ENCODE measurements at places on chromosomes 16 and 17. TPM values are rescaled to one million over a fixed set of nuclear protein-coding genes. Genes with fewer than 3 reads are reported as not detected.

The RNF227 gene
- 6.2 TPM for total RNA-seq

The HP gene
- not detected for total RNA-seq

The NEUROD2 gene
- total RNA-seq, result not detected

The TBC1D3G gene
- not detected for total RNA-seq

The PIK3R6 gene
- not detected for total RNA-seq

The KRTAP2-3 gene
- 0.72 TPM for total RNA-seq

The ENPP7 gene
- not detected for total RNA-seq

The EME1 gene
- total RNA-seq, result 0.66 TPM

The CCL18 gene
- not detected for total RNA-seq

The C16orf90 gene
- not detected for total RNA-seq

The CENPN gene
- total RNA-seq, result 75.3 TPM

The C17orf113 gene
- under 0.01 TPM for total RNA-seq

The ABCC11 gene
- total RNA-seq, result under 0.01 TPM

The CDH3 gene
- total RNA-seq, result 0.29 TPM

The NPIPA3 gene
- 0.29 TPM for total RNA-seq

The C17orf67 gene
- total RNA-seq, result 1.1 TPM

The ZP2 gene
- total RNA-seq, result not detected

The DOC2B gene
- total RNA-seq, result not detected

The MT3 gene
- not detected for total RNA-seq

The CCDC78 gene
- 1.1 TPM for total RNA-seq

The CD7 gene
- not detected for total RNA-seq

The SPATA32 gene
- not detected for total RNA-seq

The TBC1D3B gene
- 0.29 TPM for total RNA-seq

The FOXF1 gene
- 60.4 TPM for total RNA-seq

The MRPL10 gene
- total RNA-seq, result 56.2 TPM

The CDH8 gene
- not detected for total RNA-seq

The XYLT1 gene
- total RNA-seq, result 64.1 TPM

The ABHD15 gene
- 6.7 TPM for total RNA-seq

The ADGRG1 gene
- total RNA-seq, result 1.4 TPM

The KRT32 gene
- not detected for total RNA-seq

The MMD gene
- total RNA-seq, result 32.9 TPM

The ESRP2 gene
- 0.14 TPM for total RNA-seq

The ARL6IP1 gene
- total RNA-seq, result 290 TPM

The IL17C gene
- not detected for total RNA-seq

The PDILT gene
- total RNA-seq, result not detected

The CCL13 gene
- total RNA-seq, result not detected

The HYDIN gene
- 0.22 TPM for total RNA-seq

The SULT1A2 gene
- 0.44 TPM for total RNA-seq

The TMC6 gene
- 14.2 TPM for total RNA-seq

The PSMC3IP gene
- total RNA-seq, result 1.3 TPM

The OTOP3 gene
- total RNA-seq, result not detected

The CALCOCO2 gene
- 108 TPM for total RNA-seq

The HBA2 gene
- total RNA-seq, result not detected

The FNDC8 gene
- not detected for total RNA-seq

The TEX19 gene
- total RNA-seq, result not detected

The ZNF205 gene
- 17.9 TPM for total RNA-seq

The C17orf50 gene
- not detected for total RNA-seq

The GP1BA gene
- total RNA-seq, result under 0.01 TPM

The TMEM100 gene
- 3.4 TPM for total RNA-seq

The CDH13 gene
- 126 TPM for total RNA-seq

The RNF135 gene
- total RNA-seq, result 12.7 TPM

The RNF112 gene
- total RNA-seq, result 0.22 TPM

The PRSS36 gene
- total RNA-seq, result not detected

The BCL6B gene
- total RNA-seq, result under 0.01 TPM

The GDE1 gene
- total RNA-seq, result 73.3 TPM

The TIMP2 gene
- 131 TPM for total RNA-seq

The FA2H gene
- total RNA-seq, result not detected

The CDR2L gene
- 44.7 TPM for total RNA-seq

Measured in placental pericyte (primary cell).